ENCODE measurements at places on chromosomes 11 and 22.

DNA sequence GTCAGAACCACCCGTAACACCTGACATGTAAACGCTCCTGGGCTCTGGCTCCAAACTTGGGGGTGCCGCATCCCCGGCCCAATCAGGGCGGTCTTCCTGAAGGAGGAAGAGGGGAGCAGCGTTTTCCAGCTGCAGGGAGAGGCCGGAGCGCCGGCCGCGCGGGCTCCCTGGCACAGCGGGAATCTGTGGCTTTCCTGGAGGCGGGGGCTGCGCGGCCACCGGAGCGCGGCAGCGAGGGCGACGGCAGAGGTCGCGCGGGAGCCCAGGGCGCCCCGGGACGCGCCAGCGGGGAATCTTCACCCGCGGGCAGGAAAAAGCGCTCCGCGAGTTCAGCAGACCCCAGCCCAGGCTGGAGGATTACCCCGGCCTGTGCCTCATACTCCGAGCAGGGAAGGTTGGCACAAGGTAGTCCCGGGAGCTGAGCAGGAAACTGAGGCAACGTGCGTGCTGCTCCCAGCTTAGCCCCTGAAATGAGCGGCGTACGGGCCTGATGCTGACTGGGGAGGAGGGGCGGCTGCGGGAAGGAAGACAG, 600 bp upstream of the ESAM start:
- no peak for DNase-seq

DNA sequence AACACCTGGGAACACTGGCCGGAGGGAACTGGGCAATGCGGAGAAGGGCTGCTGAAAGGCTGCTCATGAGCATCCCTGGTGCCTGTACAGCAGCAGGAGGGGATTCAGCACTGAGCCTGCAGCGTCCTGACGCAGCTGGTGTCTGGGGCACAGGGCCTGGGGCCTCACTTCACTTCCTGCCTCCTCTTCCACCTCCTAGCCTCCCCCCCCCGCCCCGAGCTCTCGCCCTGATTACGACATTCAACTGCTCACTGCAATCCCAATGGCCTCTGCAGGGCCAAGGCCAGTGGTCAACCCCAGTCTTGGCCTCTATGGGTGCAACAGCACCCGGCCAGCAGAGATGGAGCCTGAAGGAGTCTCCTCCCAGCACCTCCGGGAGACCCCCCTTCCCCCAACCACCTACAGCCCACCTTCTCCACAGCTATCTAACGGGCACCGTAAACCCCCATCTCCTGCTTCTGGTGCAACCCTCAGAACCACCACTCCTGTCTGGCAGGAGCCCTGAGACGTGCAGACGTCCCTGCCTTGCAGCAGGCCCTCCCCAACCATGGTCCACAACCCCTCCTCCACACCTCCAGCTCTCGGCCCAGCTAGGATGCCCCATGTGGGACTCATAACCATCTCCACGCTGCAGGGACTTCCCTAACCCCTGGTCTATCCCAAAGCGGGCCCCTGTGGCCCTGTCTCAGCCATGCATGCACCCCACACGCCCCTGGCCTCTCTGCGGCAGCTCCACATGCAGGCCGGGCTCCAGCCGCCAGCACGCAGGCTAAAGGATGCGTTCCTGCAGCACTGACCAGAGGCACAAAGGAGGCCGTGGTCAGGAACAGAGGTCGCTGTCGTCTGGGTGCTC, 38.2 kb downstream of the BRD1 start:
- peak; percentile 13 for DNase-seq

DNA sequence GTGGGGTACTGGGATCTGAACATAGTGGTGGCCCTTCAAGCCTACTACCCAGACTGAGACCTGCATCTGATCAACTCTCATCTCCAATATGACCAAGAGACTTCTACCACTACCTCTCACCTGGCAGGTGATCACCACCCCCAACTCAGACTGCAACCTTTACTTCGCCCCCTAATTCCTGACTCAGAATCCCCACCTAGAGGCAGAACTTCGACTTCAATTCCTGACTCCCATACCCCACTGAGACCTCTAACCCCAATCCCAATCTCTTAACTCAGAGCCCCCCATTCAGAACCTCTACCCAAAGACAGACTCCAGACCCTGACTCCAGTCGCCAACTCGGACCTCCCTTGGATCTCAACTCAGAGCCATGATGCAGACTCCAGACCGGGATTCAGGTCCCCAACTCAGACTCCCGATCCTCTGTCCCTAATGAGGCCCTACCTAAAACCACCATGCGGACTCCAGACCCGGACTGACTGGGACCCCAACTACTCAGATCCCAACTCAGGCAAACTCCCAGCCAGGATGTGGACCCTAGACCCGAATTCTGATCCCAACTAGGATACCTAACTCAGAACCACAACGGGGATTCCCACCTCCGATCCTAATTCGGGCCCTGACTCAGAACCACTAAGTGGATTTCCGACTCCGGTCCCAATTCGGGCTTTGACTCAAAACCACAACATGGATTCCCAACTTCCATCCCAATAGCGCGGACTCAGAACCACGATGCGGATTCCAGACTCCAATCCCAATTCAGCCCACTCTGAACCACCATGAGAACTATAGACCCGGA, 1.2 kb downstream of the KCNQ1OT1 start:
- no peak for DNase-seq

DNA sequence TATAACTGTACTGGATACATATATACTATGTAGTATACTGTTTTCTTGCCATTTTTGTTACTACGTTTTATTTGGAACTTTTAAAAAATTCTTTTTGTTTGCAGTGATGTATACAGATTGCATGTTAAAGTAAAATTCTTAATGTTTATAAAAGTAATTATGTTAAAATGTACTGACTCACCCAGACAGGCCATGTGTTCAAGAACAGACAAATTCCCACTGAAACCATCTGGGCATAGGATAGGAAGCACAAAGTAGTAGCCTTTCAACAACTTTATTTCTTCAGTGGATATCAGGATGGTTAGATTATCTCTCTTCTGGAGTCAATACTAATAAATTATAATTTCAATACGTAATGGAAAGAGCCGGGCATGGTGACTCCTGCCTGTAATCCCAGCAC, 19.8 kb downstream of the PRMT3 start:
- no peak for DNase-seq

DNA sequence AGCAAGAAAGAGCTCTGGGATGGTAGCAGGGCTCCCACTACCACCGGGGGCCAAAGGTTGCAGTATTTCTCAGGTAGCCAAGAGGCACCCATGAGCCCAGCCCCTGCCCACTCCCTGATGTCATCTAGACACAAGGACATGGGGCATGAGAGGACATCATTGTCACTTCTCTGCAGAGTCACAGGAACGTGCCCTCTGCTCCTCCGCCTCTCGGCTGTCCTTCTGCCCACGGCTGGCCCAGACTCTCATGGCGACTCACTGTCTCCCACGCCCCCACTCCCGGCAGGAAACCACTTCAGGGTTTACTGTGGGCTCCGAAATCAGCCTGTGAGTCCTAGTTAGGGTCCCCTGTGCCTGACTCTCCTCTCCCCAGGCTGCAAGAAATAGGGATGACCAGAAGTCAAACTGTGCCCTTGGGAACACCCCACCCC, 1.8 kb upstream of the GAL start:
- no peak for DNase-seq

DNA sequence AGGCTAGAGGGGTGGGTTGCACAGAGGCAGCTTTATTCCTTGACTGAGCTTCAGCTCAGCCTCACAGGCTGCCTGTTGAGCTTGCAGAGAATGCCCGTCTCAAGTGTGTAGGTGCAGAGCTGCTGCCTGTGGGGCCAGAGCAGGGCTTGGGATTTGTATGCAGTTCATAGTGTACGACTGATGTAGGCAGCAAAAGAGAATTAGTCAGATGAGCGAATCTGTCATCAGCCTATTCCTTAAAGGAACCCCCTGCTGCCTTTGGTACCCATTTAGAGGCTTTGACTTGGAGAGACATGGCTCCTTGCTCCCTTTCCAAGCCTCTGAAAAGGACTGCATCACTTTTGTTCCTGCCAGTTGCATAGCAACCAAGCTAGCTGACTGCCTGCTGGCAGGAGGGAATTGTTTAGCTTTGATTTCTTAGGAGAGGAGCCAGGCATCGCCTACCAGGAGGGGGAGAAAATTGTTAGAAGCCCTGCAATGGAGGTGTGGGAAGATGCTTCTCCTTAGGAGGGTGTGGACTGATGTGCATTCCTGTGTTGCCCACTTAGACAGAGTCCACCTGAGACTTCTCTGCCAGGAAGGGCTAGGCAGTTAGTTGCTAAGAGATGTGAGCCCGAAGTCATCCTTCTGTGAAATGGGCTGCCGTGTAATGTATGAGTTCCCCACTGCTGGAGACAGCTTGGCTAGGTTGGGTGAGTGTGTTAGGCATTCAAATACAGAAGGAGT, 10.9 kb downstream of the ACO2 start:
- DNase-seq, result no peak

DNA sequence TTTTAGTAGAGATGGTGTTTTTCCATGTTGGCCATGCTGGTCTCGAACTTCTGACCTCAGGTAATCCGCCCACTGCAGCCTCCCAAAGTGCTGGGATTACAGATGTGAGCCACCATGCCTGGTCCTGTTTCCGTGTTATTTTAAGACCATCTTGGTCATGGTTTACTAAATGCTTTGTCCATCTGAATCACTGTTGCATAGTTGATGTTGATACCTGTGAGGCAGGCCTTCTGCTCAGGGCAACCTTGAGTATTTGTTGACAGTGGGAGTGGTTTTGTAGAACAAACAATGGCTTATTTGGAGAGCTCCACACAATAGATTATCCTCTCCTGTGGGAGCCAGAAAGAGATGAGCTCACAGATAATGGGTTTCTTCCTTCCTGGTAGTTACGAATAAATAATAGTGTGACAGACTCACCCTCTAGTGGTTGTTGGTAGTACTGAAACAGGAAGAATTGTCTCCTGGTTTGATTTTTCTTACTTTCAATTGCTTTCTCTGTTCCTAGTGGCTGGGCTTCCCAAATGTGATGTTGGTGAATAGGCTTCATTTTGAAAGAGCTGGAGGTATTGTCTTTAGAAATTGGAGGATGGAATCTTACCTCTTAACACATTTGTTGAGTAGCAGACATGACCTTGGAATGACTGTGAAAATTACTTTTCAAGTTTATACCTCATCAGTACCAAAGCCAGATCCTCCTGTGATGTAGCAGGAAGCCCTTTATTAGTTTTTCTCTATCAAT, 39.0 kb downstream of the CTNND1 start:
- peak; percentile 68 for DNase-seq

Measured in activated CD4-positive, alpha-beta T cell treated with anti-CD3 and anti-CD28 coated beads, Interleukin-2, amount 50 U/mL, for 16 hours (primary cell).